Fibroblast of the aortic adventitia (primary cell): ENCODE measurements at places on chromosomes 11 and 22. TPM values are rescaled to one million over a fixed set of nuclear protein-coding genes. Genes with fewer than 3 reads are reported as not detected.
A peak's percentile ranks its signal among the peaks of the same experiment; 100 is the strongest.

GRCh38 chr11:117950993-117951961 lies 22.1 kb upstream of the TMPRSS13 start:
- DNase-seq, result no peak

DNA sequence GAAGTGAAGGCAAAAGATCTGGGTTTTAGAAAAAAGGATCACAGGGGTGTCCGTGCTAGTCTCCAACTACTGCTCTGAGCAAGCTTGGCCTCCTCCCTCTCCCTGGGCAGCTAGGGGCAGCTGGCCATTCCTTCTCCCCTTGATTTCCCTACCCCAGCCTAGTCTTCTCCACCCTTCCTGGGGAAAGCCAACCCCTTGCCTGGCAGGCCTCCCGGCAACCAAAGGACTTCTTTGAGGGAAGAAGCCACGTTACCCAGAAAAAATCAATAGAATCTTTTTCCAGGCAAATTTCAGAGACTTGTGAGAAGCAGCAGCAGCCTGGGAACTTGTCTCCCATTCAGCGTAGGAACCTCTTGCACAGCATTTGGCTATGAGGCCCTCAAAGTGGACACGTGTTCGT lies 91.5 kb downstream of the MIAT start:
- peak; percentile 40 for DNase-seq

DNA sequence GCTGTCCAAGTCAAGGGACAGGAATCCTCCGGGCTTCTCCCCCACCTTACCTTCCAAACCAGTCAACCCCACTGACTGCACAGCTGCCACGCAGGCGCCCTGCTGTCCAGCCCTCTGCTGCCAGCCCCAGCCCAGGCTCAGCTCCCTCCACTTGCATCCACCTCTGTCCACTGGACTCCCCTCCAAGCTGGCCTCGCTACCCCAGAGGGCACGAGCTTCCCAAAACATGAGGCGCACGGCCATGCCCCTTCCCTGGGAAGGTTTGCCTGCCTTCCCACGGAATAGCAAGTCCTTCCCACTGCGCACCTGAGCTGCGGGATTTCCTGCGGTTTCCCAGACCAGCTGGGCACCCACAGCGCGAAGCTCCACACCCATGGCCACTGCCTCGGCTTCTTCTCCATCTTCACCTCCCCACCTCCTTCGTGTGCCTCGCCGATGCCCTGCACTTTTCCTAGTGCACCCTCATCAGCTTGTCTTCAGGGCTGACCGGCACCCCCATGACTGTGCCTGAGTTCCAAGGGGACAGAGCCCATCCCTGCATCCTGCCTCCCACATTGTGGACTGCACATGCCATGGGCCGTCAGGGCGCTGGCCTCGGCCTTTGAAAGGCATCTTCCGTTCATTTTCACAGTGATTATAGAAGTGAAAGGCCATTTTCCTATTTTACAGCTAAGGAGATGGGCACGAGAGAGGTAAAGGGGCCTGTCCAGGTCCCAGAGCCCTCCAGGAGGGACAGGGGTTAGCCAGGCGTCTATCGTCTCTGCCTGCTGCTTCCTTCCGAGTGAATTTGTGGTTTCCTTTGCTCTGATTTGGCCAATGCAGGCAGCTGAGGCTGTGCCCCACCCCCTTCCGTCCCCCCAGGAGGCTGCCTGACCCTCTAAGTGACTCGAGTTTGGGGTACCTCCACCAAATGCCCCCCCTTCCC lies 16.4 kb downstream of the IFITM10 start:
- no peak for DNase-seq

DNA sequence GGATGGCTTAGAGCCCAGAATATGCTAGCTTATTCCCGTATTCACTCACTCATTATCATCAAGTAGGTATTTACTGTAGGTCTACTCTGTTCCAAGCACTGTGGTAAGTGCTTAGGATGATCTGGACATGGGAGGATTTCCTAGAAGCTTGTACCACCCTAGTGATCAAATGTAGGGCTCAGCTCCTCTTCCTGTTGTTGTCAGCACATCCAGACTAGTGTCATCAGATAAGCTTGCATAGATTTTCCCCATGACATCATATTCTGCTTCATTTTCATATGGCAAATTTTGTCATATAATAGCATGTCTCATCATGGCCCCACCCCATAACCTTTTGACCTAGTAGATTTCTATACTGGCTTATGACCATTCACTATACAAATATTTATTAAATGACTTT lies 19.3 kb upstream of the NUCB2 start:
- DNase-seq, result peak; percentile 75

- DNase-seq, result no peak
These were observed at the start of gene DEUP1 for GRCh38 chr11:93330446-93330984. Gene DEUP1, plus strand, starts transcription at chr11:93330742. Its CDS starts 1,518 bp downstream, at chr11:93332260.

- no peak for DNase-seq
These were observed 71.2 kb upstream of the WNT11 start for GRCh38 chr11:76277298-76278175.

DNA sequence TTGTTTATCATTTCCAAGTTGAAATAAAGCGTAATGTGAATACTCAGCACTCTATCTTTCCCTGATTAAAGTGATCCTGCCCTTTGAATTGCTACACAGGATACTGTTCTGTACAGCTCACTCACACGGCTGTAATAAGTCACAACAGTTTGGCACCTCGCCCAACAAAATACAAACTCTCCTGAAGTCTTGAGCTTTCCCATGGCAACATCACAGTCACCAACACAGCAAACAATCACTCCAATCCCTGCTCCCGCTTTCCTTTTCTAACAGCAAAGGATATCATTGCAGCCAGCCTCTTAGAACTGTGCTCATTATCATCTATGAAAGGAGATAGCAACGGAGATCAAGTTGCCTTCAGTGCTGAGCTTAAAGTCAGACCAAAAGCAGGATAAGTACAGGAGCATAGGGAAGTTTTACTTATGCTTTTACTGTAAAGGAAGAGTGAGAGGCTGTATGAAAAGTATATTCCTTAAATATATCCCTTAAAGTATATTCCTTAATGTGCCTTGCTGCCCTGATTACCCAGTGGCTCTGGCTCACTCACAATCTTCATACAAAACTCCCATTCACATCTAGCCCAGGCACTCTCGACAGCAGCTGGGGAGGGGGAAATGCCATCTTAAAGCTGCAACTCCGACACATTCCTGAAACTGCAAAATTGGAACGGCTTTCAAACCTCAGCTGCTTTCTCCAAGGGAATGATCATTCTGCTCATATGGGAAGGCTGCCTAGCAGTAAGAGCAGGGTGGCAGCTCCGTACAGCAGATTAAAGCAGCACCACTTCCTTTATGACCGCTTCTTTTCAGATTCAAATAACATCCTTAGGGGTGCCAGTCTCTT lies 35.8 kb downstream of the MAML2 start:
- DNase-seq, result peak; percentile 97

DNA sequence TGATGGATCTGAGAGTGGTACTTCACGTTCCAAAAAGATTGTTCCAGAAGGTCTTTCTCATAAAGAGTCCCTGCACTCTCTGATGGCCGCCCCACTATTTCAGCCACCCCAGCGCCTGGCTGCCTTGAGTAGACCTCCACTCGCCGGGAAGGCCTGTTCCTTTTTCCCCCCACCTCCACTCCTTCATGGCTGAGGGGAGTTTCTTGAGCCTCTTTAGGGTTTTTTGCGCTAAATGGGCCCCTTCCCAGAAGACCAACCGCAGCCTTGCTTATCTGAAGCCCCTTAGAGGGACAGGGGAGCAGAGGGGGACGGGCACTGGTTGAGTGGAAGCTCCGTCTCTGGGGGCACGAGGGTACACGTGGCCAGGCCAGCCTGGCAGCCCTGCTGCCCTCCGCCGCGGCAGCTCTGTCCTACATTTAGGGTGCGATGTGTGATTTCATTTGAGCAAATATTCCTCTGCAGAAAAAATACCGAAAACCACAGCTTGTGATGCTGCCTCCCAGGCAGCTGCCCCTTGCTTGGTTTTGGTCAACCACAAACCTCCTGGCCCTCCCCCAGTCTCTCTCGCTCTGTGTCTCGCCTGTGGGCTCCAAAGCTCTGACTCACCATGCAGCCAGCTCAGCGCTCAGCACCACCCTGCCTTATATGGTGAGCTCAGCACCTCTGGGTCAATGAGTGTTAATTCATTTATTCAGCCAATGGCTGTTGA lies 88.7 kb downstream of the TP53I11 start:
- peak; percentile 97 for DNase-seq

- no peak for DNase-seq
These were observed 66.5 kb upstream of the PITPNB start for GRCh38 chr22:27985323-27986275.

DNA sequence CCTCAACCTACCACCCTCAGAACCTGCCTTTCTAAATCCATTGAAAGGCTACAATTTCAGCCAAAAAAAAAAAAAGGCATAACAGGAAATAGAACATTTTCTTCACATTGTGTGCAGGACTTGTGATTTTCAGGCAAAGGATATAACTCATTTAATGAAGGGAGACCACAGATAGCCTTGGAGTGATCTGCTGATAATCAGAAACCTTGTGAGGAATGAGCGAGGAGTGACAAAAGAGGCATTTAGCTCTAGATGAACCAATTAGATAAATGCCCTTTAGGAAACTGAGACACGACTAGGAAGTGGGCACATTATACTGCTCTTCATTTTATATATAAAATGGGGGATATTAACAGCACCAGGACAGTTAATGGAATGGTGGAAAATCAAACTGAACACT lies 216.5 kb upstream of the GRIA4 start:
- DNase-seq, result no peak

DNA sequence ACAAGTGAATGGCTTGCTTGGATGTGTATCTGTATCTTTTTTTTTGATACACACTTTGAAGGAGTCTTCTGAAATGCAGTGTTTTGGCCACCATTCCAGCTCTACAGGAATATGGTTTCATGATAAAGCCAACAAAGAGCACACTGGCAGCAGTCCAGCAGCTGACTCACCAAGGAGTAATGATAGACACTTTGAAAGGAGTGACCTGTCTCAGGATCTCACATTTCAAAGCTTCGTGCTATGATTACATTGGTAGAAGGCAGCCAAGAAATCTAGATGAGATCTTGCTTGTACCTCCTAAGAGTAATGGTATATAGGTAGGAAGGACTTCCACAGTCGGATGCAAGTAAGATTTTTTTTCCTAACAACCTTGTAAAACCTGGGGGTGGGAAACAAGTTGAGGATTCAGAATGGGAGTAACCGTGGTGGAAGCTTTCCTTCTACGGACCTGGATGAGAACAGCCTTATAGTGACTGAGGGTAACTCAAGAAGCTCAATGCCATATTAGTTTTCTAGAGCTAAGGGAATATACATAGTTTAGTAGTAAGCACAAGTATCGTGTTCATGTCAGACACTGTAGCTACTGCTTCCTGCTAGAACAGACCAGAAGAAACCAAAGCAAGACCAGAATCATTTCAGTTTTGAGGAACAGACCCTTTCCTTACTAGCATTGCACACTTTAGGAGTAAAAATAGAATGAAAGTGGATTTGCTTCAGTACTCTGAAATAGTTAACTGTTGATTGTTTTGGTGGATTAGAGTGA lies 25.0 kb downstream of the MTMR3 start:
- peak; percentile 98 for DNase-seq

DNA sequence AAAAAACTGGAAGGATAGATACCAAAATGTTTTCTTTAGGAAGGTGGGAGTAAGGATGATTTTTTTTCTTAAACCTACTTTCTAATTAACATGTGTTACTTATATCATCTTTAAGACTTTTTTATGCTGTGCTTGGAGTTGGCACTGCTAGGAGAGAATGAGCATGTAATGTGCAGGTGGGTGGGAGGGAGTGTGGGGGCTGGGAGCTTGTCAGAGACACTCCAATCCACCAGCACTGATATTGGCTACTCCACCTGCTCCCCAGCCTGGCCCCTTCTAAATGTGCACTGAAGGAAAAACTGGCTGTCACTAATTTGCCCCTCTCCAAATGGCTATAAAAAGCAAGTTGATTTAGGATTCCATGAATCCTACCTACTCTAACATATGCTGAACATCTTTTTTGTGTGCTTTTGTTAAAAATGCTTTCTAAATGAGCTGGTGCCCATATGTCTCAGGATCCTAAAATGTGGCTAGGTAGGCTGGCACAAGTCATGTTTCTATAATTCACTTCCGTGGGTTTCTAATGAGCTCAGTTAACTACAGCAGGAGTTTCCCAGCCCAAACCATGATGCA lies 44.3 kb upstream of the BMAL1 start:
- no peak for DNase-seq

- DNase-seq, result no peak
These were observed 327 bp upstream of the MED17 start for GRCh38 chr11:93783765-93784144.

GRCh38 chr22:50535113-50535512 lies 5.3 kb upstream of the TYMP start:
- DNase-seq, result no peak

GRCh38 chr11:130646881-130647280 lies 198.4 kb downstream of the ADAMTS15 start:
- peak; percentile 83 for DNase-seq

GRCh38 chr11:125941619-125942611 lies 3.9 kb upstream of the VSIG10L2 start:
- peak; percentile 37 for DNase-seq

GRCh38 chr22:19962246-19962908 lies 20.8 kb upstream of the TXNRD2 start:
- peak; percentile 71 for DNase-seq

- no peak for DNase-seq
These were observed 84.7 kb downstream of the HSD17B12 start for GRCh38 chr11:43765194-43765593.

GRCh38 chr11:3737386-3737933 lies 59.9 kb downstream of the NUP98 start:
- no peak for DNase-seq

GRCh38 chr11:69008737-69009440 lies 4.2 kb downstream of the MRGPRF start:
- DNase-seq, result peak; percentile 97

Gene TRPC6
- total RNA-seq, result 0.16 and 0.72 TPM in 2 replicates

Gene C11orf91
- not detected in 2 replicates for total RNA-seq

Gene CHRDL2
- total RNA-seq, result not detected in 2 replicates

Gene PLXNB2
- total RNA-seq, result 130 and 218 TPM in 2 replicates

Gene OR8G5
- not detected in 2 replicates for total RNA-seq
